Hypothalamus (tissue), 51 donors: ENCODE measurements at places on chromosomes 5 and 9.

DNA sequence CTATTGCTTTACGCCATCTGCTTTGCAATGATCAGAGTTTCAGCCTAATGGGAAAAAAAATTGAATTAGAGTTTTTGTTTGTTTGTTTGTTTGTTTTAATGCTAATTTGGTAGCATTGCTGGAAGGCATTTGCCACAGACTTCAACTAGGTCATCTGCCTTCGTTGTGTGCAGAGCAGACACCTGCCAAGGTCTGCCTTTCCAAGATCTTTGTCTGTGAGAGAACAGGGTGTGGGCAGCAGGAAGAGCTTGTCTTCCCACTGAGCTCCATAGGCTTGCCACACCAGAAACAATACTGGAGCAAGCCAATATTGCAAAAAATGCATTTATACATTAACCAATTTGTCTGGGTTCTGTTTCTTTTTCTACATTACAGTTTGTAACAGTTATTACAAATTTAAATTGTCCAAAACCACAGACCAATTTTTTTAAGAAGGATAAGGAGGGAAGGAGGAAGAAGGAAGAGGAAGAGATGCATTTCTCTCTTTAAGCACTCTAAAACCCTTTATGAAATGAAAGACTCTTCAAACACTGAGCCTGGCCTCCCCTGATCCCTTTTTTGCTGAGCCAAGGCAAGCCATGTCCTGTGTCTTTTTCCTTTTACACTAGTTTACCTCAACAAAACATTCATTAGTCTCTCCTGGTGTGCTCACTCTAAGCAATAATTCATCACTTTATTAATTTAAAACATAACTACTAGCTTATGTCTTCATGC lies 210.5 kb downstream of the SNX18 start:
- no peak for DNase-seq

DNA sequence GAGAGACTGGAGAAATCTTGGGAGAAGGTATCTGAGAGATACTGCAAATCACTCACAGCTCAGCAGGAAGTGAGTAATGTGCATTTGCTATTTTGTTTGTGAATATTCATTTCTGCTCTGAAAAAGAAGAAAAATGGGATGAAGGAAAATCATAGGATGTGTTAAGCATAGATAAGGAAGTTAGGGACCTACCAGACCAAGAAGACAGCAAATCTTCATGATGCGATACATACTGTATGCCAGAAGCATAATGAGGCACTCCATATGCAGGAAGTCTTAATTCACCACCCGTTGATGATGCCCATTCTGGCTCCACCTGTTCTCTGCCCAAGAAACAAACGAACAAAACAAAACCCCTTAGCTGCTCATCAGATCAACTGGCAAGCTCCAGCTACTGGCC lies 6.1 kb upstream of the DAPK1 start:
- no peak for DNase-seq

GRCh38 chr9:19032406-19032805 lies 603 bp downstream of the SAXO1 start:
- DNase-seq: no peak

DNA sequence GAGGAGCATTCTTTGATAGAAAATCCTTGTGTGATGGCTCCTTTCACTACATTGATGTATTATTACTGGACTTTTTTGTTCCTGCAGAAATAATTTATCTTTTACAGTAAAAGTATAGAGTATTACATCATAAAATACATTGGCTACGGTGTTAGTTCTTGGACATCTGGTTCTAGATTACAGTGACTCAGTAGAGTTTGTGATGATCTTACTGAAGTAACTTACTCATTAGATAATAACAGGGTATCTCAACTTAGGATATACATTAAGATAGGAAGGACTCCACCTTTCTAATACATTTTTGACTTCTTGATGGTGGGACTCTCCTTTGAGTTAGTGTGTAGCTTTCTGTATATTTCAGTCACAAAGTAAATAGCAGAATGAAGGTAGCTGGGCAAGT lies 59.1 kb downstream of the ZNF462 start:
- no peak for DNase-seq

GRCh38 chr5:171957591-171958251 lies 48.7 kb downstream of the FBXW11 start:
- DNase-seq: no peak
